ENCODE measurements at places on chromosomes 12 and 14.

GRCh38 chr12:105214148-105214547 is 21.8 kb downstream of the APPL2 start:
- no peak for DNase-seq

GRCh38 chr14:104942586-104942985 is 17.9 kb downstream of the PLD4 start:
- no peak for DNase-seq

GRCh38 chr12:77001276-77001675 is 64.1 kb downstream of the E2F7 start:
- DNase-seq, result no peak

DNA sequence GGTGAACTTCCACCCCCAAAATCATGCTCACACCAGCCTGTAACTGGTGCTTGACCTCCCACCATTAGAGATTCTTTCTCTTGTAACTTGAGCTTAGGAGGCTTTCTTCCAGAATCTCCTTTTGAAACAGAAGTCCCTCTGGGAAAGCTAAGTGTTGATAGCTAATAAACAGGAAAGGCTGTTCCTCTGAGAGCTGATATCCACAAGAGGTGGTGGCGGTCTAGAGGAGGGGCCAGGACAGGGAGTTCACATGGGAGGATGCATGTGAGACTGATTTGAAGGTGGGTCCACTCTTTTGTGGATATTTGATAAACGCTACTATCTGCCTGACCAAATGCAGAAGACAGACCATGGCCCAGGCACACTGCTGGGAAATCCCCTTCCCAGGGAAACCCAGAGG is 10.2 kb upstream of the PRMT8 start:
- no peak for DNase-seq

GRCh38 chr12:108386709-108387360 is 47.7 kb upstream of the CMKLR1 start:
- no peak for DNase-seq

DNA sequence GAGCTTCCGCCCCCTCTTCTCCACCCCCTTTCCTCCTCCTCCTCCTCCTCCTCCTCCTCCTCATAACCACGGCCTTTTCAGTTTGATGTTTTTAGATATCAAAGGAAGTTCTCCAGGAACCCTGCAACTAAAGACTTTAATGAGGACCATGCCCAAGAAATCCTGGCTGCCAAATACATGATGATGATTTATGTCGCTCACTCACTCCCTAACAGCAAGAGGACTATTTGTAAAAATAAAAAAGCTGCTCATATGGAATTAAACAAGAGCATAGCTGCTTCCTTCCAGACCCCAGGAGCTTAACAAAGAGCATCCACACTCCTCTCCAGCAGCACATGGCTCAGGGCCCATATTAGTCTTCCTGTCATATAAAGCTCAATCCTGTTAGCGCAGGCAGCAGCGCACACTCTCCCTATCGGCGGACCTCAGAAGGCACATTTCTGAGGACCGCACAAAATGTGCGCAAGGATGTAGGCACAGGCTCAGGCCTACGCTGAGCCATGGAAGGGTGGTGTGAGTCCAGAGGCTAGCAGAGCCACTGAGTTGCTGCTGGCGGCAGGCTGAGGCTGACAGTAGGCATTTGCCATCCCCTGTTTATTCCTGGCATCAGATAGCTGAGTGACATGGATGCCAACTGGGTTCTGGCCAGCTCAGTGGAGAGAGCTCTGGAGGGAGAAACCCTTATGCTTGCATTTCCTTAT is 232.8 kb downstream of the MSRB3 start:
- no peak for DNase-seq

DNA sequence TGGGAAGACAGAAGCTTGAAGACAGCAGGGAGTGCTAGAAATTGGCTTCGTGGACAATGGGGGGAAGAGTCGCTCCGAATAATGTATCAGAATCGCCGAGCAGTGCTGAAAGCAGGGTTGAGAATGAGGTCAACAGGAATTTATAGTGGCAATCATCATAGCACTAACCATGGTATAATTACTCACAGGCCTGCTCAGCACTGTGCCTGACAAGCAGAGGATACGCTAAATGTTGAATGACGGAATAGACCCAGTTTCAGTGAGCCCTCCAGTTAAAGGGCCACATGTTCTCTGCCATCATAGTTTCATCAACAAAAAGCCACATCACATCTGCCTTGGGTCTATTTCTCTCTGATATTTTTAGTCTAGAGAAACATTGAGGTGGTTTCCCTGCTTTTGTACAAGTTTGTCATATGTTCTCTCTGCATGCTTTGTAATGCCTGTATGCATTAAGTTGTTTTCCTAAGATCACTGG is 130.3 kb upstream of the EGLN3 start:
- no peak for DNase-seq

DNA sequence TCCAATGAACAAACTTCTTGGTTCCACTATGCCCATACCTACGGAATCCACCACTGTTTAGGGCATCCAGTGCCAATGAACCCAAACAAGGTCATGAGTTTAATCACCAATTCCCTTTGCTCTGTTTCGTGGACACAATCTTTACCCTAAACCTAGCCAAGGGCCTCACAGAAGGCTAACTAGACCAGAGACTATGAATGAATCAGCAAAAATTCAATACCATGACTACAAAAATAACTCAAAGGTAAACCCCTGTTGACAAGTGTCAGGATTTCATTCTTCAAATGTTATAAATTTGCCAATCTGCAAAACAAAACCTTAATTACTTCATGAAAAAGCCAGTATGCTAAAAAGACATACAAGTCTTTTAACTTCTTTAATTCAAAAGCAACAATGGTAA is 96.7 kb downstream of the CEP128 start:
- DNase-seq, result no peak
